Stimulated activated CD8-positive, alpha-beta memory T cell treated with anti-CD3 and anti-CD28 coated beads, Interleukin-4, amount 100 ng/mL, for 1 hour (primary cell): ENCODE measurements at places on chromosomes 1 and 21.

DNA sequence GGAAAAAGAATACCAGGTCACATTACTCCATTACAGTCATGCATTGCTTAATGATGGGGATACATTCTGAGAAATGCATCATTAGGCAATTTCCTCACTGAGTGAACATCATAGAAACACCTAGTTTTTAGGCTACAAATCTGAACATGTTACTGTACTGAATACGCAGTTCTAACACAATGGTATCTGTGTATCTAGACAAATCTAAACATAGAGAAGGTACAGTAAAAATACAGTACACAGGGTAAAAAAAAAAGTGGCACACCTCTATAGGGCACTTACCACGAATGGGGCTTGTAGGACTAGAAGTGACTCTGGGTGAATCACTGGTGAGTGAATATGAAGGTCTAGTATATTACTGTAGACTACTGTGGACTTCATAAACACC lies 115.7 kb downstream of the AKT3 start:
- DNase-seq = no peak

DNA sequence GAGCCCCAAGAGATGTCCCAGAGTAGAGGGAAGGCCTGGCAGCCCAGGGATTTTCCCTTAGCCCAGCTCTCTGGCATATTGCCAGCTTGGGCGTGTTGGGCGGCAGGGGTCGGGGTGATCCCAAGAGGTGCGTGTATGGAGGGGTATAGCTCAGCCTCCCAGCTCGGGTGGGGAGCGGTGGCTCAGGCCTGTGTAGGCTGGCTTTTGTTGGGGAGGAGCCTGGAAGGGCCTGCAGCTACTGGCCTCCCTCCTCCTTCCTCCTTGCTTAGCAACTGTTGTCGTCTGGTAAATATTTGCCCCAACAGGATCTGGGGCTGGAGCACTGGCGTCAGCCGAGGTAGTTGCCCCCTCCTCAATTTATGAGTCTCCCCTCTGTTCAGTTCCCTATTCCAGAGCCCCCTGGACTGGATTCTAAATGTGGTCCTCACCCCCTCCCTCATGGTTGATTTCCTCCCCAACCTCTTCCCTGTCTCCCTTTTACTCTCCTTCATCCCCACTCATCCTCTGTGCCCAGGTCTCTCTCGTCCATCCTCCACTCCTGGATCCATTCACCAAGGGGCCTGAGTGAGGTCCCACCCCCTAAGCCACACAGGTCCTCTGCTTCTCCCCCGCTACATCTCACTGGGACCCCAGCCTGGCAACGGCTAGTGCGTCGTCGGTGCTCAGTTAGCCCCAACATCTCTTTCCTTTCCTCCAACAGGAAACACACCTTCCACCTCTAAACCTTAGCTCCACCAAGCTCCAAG lies 10.3 kb upstream of the LMNA start:
- no peak for DNase-seq

- no peak for DNase-seq
Measured at GRCh38 chr1:218537122-218537913, 192.2 kb downstream of the TGFB2 start.

DNA sequence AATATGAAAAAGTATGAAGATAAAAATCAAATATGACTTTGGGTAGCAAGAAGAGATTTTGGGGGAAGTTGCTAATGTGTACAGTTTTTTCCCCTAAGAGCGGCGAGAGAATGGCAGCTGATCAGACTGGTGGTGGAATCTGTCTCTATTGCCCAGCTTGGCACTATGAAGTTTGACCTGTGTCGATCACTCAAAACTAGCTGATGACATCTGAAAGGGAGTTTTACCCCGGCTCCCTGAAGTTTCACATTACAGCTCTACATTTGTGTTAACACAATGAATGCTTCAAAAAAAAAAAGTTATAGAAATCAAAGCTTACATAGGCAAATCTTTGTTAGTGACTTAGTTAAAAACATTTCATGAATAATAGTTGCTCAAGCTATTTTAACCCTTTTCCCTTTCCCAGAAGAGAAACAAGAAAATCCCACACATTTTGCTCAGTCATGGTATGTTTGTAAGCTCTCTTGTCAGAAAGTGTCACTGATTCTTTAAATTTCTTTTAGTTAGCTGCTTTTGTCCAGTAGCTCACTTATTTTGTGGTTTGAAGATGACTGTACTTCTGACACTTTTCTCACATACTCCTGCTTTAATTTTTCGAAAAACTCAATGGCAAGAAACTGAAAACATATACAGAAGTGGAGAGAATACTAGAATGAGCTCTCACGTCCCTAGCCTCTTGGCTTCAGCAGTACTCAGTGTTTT lies 41.3 kb downstream of the DYRK1A start:
- DNase-seq = no peak

DNA sequence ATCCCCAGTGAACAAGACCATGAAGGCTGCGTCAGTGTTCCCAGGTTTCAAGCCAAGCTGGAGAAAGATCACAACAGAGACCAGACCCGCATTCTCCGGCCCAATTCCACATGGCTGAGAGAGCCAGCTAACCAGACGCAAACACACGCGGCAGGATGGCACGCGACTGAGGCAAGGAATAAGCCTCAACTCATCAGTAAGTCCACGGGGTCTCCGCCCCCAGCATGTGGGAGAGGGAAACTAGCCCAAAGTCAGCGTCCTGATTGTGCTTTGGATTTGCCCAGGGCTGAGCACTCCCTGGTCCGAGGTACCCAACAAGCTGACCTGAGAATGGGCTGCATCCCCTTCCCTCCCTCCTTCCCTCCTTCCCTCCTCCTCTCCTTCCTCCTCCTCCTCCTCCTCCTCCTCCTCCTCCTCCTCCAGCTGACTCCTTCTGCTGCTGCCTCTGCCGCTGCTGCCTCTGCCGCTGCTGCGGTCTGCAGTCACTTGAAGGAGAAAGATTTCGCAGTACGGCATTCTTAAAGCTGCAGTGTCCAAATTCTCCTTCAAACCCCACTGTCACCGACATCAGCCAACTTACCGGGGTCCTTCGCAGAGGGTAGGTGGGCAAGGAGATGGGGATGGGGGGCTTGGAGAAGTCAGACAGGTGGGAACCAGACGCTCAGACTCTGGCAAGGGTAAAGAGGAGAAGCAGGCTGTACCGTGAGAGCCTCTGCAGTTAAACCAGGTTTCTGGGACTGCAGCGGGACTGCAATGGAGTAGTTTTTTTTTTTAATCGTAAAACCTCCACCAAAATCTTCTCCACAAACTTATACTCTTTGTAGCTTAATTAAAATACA lies 33.0 kb upstream of the H6PD start:
- no peak for DNase-seq

- DNase-seq = peak; percentile 25
Measured at GRCh38 chr1:51236531-51237350, 668 bp downstream of the RNF11 start.

GRCh38 chr1:101567582-101568189 lies 330.9 kb downstream of the S1PR1 start:
- no peak for DNase-seq

DNA sequence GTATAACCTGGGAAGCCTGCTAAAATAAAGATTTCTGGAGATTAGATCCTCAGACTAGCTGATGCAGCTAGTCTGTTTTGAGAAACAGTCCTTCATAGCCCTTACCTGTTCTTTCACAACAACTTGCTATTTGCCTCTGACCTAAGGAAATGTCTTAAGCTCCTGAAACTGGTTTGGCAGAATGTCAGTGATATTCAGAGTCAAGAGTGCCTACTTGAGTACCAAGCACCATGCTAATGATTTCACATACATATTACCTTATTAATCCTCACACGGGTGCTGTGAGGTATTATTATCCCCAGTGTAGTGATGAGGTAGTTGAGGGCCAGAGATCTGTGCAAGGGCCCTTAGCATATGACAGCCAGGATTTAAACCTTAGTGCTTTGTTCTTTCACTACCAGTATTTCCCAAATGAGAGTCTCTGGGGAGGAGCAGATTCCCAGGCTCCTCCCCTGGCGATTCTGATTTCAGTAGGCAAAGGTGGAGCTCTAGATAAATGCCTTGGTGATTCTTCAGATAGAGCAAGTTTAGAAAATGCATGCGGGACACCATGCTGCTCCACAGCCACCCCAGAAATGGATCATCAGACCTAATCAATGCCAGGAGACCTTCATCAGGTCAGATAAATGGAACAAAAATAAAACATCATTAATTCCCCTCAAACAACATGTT lies 47.4 kb upstream of the WNT2B start:
- DNase-seq = no peak

GRCh38 chr1:2961081-2961480 lies 60.2 kb upstream of the ACTRT2 start:
- no peak for DNase-seq

- no peak for DNase-seq
Measured at GRCh38 chr1:228249513-228250305, 41.9 kb downstream of the OBSCN start.

DNA sequence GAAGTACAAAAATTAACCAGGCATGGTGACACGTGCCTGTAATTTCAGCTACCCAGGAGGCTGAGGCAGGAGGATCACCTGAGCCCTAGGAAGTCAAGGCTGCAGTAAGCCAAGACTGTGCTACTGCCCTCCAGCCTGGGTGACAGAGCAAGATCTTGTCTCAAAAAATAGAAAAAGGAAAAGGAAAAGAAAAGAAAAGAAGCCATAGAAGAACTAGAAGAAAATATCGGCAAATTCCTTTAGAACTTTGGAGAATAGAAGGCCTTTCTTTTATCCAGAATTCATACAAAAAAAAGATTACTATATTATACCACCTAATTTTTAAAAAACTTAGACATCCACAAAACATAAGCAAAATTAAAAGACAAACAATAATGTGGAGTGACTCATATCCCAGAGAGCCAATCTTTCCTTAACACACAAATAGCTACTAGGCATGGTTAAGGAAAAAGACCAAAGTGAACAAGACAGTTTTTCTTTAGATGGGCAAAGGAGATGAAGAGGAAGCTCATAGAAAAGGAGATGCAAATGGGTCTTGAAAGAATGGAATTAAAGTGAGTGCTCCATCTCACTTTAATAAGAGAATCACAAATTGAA lies 251.1 kb upstream of the IRF2BP2 start:
- DNase-seq = no peak

- no peak for DNase-seq
Measured at GRCh38 chr1:53634571-53634979, 104.4 kb downstream of the GLIS1 start.

DNA sequence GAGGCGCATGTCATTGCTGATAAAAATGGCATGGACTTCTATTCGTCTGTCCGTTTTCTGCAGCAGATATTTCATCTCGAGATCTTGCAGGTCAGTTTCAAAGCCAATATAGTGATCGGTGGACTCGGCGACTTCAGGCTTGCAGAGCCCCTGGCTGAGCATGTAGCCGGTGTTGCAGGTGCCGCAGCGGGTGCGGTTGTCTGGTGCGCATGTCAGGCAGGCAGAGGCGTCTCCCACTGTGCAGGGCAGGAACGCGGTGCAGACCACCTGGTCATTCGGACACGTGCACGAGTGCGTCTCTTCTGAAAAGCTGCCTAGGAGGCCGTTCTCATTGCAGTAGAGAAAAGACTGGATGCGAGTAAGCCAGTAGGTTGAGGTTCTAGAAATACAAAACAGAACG lies 378.9 kb downstream of the BRINP3 start:
- no peak for DNase-seq
